H54 (cell line): ENCODE measurements at places on chromosomes 6 and 20.
A peak's percentile ranks its signal among the peaks of the same experiment; 100 is the strongest.

DNA sequence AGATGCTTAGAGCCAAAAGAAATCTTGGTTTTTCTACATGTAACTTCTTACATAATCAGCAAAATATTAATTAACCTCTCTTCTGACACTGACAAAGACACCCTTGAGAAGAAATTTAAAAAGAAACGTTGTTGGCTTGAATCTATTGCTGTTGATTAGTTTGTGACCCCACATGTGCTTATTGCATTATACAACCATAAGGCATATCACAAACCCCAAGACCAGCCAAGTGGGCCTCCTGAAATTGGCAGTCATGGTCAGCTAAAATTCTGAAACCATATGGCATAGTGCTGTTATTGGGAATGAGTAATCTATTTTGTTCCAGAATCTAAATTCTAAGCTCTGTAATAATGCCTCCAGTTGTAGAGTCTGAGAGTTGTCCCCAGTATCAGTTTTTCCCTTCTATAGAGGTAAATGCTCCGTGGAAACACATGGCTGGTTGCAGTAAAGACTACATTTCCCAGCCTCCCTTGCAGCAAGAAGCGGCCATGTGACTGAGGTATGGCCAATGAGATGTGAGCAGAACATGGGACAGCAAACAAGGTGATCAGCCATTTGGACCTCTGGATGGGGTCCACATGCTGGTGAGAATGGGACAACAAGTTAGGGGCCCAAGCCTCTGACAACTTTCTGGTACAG is 42.3 kb upstream of the PTPN1 start:
- peak; percentile 38 for DNase-seq

- no peak for DNase-seq
These were observed 200.9 kb downstream of the DLL1 start for GRCh38 chr6:170089963-170090362.

DNA sequence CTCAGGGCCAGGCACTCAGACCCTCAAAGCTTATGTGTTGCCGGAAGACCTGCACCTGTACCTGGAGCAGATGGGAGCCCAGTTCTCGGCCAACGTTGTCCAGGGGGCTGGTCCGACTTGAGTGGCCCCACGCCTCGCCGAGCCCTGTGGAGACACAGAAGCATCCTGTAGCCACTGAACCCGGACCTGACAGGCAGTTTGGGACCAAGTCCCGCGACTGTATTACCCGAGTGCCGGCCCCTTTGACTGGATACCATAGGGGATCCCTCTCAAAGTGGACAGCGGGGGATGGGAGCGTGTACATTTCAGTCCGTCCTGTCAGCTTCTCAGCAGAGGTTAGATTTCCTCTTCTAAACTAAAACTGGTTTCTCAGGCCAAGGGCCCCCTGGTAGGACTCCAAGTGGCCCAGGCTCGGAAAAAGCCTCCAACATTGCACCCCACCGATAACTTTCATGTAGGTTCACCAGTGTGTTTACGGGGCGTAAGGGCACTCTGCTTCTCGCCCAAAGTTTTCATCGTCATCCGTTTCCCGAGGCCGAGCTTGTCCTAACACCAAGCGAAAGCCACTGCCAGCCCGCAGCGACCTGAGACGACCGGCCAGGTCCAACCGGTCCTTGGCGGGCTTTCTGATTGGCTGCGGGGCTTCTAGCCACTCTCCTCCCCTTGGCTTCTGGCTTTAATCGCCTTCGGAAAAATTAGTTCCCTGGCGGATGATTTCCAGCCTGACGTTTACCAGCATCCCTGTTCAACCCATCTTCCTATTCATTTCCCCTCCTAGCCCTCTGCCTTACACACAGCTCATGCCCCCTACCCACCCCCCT is 10.8 kb downstream of the SIM1 start:
- DNase-seq, result no peak

- DNase-seq, result no peak
These were observed 201.8 kb upstream of the LRFN2 start for GRCh38 chr6:40788661-40789655.

DNA sequence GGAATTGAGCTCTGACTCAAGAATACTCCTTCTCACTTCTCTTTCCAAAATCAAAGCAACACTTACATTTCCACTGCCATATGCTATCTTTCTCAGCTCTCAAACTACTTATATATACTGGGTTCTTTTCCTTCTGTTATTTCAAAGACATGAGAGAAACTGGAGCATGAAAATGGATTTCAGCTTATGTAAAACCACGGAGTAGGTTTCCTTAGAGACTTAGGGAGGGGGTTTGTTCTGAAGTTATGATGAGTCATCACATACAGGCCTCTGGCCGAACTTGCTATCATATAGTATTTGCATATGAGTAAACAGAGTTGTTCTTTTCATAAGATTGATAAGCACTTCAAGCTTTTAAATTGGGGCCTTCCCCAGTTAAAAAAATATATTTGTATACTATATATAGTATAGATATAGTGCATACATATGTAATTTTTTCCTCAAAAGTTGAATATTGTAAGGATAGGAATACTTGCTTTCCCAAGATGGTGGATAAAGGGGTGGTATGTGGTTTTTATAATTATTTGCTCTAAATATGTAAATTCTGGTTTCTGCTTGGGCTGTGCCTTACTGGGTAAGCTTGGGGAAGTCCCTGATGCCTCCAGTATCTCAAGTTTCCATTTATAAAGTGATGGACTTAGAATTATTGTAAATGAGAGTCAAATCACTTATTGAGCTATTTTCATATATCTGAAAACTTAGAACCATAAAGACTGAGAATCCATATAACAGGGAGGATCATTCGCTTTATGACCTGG is 273.9 kb downstream of the RFPL4B start:
- no peak for DNase-seq

- DNase-seq, result no peak
These were observed 1.5 kb upstream of the IPCEF1 start for GRCh38 chr6:154358019-154358545.

GRCh38 chr20:38126932-38127621 is 38.0 kb downstream of the TGM2 start:
- peak; percentile 63 for DNase-seq

DNA sequence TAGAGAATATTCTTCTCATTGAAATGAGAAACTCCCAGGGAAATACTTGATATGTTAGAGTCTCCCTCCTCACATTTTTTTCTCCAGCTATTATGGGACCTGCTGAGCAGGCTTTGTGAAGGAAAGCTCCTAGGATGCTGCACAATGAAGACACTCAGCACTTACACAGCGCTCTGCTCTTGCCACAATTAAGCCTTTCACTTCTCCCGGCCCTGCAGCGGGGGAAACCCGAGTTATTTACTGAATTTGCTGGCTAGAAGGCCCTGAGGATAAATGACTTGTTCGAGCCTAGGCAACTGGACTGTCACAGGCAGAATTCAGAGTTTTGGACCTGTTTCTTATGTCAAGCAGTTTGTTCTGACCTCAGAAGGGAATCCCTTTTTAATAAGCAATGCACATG is 102.0 kb downstream of the MAP3K7 start:
- no peak for DNase-seq

DNA sequence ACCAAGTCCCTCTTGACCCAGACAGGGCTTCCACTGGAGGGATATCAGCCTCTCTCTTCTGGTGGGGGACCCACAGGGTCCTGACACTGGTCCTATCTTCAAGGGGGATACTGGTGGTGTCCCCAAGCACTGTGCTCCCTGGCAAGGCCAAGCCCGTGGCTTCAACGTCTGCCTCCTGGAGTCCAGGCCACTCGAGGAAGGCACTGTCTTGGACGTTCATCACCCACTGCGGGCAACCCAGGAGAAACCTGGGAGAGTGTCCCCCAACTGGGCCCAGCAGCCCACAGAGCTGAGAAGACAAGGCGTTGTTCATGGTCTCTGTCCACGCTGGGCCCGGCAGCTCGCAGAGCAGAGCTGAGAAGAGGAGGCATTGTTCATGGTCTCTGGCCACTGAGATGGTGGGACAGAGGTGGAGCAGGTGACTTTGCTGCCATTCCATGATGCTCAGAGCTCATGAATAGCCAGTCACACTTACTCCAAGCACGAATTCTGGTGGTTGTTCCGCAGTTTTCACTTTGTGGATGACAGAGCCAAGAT is 37.5 kb upstream of the FRMD1 start:
- DNase-seq, result no peak

- DNase-seq, result no peak
These were observed 69.8 kb downstream of the ARID1B start for GRCh38 chr6:156846845-156847599.

GRCh38 chr20:57941604-57942381 is 232.0 kb upstream of the PMEPA1 start:
- no peak for DNase-seq

GRCh38 chr6:722077-722524 is 29.2 kb upstream of the EXOC2 start:
- peak; percentile 75 for DNase-seq
